Urinary bladder (tissue), 4 donors: ENCODE measurements at places on chromosomes 11 and 22. TPM values are rescaled to one million over a fixed set of nuclear protein-coding genes. Genes with fewer than 3 reads are reported as not detected.

DNA sequence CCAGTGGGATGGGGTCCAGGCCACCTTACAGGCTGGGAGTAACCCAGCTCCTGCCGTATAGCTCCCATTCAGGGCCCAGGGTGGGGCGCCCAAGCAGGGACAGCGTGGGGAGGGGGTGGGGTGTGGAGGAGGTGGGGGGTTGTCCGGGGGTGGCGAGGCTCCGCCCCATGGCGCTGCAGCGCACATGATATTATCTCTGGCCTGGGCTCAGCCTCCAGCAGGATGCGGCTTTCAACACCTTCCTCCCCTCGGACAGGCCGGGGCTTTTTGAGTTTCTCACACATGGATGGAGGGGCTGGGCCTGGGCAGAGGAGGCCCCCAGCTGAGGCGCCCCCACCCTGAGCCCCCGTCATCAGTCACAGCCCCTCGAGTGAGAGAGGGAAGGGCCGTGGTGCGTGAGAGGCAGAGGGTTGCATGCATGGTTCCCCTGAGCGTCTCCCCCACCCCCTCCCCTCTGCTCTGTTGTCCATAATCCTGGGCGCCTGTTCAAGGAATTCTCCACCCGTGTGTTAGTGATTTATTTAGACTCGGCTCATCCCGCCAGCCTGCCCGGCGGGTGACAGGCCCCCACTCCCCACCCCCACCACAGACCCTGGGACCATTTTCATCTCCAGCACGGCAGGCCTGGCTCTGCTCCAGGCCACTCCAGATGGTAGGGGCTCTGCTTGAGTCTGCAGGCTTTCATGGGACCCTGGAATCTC, 44.9 kb downstream of the WNT11 start:
- peak; percentile 54 for DNase-seq

DNA sequence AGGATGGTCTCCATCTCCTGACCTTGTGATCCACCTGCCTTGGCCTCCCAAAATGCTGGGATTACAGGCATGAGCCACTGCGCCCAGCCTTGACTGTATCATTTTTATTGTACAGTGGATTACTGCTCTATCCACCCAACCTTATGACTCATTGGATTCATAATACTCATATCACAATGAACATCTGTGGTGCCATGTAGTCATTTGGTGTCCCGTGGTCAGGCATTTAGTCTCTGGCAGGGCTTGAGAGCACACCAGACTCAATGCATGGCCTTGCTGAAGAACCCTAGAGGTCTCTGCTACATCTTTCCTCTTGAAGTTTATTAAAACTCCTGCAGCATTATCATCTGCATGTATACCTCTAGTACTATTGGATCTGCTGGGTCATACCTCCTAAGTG, 98.0 kb upstream of the LDLRAD3 start:
- DNase-seq: no peak

DNA sequence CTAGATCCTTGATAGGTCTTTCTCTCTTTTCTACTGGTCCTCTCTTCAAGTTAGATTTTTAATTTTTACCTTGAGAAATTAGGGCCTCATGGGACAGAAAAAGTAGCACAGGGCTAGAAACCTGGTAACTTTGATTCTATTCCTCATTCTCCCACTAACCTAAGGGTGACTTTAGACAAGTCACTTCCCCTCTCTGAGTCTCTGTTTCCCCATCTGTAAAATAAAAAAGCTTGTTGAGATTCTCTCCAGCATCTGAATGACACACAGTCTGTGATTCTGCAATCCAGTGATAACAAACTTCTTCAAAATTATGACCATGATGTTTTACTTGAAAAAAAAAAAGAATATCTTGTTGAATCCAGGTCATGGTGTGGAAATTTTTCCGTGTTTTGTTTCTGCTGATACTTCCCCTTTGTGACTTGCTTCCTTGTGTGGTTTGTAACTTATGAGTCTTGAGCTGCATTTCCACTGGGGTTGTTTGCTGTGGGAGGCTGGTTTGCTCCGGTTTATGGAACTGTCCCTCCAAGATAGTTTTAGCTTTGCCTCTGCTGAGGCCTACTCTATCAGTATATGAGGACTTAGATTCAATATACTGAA, 9.8 kb upstream of the MPEG1 start:
- no peak for DNase-seq

Gene ANKK1
- 0.32 TPM for polyA plus RNA-seq

Gene DBX1
- polyA plus RNA-seq: not detected

Gene RAB39A
- 0.27 TPM for polyA plus RNA-seq

- DNase-seq: no peak
These were observed 34.8 kb upstream of the SHISAL1 start for GRCh38 chr22:44347549-44347948.
